Activated CD8-positive, alpha-beta T cell treated with anti-CD3 and anti-CD28 coated beads, Interleukin-2, amount 10 ng/mL, durations not matched to agents 7 days and 5 days (primary cell): ENCODE measurements at places on chromosomes 16 and 17.

GRCh38 chr17:82333279-82334171, at the start of gene SECTM1:
Gene SECTM1 (minus strand): TSS chr17:82333766. CDS start chr17:82327240, 6,526 bp downstream.
- no peak for DNase-seq

GRCh38 chr17:82152556-82153294, 54.7 kb upstream of the FASN start:
- DNase-seq: no peak

DNA sequence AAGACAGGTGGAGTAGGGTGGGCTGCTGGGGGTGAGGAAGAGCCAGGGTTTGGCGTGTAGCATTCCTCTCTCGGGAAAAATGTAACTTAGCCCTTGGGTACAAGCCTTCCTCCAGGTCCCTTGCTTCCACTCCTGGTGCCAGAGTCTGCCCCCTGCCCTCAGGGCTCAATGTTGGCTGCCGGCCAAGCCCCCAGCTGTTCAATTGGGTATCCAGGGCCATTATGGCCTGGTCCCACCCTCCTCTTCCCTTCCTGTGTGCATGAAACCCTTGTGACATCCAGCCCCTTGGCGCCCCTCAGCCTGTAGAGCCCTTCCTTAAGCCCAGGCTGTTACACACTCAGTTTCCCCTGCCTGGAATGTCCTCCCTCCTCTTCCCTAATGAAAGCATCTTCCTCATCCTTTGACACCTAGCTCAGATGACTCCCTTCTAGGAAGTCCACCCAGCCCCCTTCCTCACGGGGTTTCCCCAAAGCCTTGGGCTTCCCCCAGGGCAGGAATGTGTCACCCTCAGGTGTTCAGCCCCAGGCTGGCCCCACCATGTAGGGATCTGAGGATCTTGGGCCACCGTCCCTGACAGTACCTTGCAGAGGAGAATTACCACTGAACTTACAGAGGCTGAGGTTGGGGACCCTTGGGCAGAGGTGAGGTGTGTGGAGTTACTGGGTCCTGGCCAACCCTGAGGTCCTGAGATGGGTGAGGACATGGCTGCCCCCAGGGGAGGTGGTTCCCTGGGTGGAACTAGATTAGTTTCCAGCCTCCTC, 30.0 kb downstream of the B9D1 start:
- DNase-seq: no peak

GRCh38 chr17:27593232-27593856, 37.6 kb upstream of the LGALS9 start:
- no peak for DNase-seq

DNA sequence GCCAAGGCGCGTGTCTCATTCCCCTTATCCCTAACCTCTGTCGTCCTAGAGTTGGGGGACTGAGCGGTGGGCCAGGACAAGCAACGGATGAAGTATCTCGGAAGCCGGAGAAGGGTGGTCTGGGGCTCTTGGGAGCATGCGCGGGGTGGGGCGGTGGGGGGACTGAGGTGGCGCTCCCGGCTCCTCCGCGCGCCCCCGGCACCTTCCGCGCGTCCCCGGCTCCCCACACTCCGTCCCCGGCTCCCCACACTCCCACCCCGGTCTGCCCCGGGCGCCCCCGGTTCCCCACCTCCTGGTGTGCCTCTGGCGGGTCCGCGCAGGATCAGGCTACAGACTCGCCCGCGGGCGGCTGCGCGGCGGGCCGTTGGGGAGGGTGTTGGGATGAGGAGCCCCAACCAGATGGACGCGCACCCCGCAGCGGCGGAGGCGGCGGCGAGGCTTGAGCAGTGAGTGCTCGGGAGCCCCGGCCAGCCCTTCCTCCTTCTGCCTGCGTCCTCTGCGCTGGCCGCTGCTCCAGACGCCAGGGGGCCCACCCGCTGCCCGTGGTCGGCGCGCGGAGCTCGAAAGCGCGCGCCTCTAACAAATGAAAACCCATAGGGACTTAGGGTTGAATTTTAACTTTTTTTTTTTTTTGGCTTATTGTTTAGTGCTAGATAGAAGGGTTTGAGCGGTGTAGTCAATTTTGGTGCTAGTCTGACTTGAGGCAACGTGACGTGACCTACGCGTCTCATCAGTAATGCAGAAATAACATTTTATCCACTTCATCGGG, 5.6 kb upstream of the CRYM start:
- DNase-seq: no peak

DNA sequence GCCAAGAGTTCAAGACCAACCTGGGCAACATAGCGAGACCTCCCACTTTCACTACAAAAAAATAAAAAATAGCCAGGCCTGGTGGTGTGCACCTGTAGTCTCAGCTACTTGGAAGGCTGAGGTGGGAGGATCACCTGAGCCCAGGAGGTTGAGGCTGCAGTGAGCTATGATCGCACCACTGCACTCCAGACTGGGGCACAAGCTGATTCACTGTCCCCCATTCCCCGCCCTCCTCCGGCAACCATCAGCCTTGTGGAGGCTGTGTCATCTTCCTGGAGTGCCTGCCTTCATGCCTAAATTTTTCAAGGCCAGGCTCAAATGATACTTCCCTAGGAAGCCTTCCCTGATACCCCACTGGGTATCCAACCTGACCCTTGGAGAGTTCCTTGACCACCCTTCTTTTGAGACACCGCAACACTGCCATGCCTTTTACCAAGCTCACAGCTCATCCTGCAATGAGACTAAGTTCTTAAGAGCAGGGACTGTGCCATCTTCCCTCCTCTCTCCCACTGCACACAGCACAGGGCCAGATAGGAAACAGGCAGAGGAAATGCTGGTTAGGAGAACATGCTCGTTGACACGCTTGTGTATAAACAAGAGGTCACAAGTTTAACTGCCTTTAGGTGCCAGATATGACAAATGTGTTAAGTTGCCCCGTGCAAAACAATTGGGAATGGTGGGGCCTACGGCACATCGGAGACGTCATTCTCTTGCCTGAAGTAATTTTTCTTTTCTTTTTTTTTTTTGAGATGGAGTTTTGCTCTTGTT, 3.9 kb upstream of the SRCAP start:
- DNase-seq: no peak

DNA sequence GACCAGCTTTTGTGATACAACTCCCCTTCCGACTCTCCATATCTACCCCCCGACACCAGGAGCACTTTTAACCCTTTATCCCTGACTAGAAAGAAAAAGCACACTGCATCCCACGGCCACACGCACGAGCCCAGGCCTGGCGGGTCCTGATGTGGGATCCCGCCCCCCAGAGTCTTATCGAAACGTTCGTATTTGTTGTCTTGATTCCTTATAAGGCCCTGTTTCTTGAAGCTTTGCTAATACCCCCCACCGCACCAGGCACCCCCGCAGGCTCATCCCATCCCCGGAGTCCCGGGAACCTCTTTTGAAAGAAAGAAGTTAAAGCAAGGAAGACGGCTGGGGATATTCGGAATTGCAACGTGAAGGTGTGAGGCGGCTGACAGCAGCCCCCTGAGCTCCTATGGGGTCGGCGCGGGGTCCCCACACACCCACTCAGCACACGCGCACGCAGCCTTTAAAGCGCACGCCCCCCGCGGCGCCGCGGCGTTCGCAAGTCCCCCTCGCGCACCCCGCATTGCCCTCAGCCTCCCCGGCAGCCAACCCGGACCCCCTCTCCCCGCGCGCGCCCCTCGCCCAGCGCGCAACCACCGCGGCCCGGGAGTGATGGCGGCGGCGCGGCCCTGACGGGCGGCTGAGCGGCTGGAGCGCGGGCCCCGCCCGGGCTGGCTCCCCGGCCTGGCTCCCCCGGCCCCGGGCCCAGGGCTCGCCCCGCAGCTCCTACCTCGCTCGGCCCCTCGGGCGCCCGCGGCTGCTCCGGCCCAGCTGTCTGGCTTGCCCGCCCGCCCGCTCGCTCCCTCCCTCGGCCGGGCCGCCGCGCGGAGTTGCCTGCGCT, 448 bp downstream of the STAT5B start:
- DNase-seq: peak; percentile 40

GRCh38 chr16:56625943-56626654, 518 bp downstream of the MT1E start:
- DNase-seq: no peak

GRCh38 chr16:49788986-49789385, 66.9 kb downstream of the ZNF423 start:
- no peak for DNase-seq

DNA sequence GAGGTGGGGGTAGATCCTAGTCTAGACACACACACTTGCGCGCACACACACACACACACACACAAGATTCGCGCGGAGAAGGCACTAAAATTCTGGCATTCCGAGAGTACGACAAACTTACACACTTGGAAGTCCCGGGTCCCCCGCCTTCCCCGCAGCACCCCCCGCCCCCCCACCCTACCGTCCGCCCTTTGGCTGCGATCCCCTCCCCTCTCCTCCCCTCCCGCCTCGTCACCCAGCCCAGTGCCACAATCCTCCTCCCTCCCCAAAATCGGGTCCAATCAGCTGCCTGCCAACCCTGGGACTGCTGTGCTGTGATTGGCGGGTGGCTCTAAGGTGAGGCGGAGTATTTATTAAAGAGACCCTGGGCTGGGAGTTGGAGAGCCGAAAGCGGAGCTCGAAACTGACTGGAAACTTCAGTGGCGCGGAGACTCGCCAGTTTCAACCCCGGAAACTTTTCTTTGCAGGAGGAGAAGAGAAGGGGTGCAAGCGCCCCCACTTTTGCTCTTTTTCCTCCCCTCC, at the start of gene SOX9:
SOX9 (plus strand) TSS at position 379 of the 522 bp plus-strand sequence. CDS start 372 bp downstream, outside the sequence.
- no peak for DNase-seq

GRCh38 chr16:75319513-75320411, 68.3 kb upstream of the BCAR1 start:
- DNase-seq: peak; percentile 60

DNA sequence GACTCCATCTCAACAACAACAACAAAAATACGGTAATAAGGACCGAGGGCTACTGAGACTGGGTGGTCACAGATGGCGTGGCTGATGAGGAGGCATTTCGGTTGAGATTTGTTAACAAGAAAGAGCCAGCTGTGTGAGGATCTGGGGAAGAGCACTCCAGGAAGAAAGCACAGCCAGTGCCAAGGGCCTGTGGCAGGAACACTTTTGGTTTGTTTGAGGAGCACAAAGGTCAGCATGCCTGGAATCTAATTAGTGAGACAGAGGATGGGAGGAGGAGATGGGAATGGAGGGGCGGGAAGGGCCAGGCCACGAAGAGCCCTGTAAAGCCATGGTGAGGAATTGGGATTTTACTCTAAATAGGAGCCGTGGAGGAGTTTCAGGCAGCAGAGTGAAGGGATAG, 24.9 kb downstream of the HASPIN start:
- no peak for DNase-seq

- no peak for DNase-seq
Observed at GRCh38 chr16:80587071-80587470, 46.3 kb downstream of the DYNLRB2 start.

DNA sequence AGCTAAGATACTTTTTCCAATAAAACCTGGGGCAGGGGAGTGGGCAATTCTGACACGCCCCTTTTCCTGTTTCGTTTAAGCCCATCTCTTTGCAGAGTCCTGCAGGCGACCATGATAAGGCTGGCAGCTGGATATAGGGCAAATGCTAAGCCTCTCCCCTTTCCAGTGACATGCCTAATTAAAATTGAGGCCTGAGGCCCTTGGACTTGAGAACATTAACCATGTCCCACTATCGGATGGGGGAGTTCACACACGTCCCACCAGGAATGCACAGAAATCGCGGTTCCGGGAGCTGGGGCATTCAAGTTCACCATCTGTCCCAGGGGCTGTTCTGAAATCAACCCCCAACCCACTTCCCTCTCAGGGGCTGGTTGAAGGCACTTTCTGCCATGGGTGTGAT, 109.2 kb upstream of the FOXF1 start:
- DNase-seq: no peak

DNA sequence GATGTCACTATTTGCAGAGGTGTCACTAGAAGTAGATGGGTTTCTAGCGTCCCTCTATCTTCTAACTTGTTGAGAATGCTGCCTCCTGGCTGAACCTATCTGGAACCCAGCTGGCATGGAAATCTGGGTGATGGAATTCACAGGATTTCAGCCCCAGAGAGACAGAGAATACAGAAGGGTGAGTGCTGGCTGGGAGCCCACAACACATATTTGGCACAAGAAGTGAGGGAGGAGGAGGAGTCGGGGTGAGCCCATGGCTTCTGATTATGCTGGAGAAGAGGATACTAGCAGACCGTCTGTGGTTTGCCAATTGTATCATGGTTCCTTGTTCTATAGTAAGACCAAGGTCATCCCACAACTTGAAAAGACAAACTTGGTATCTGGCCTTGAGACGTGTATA, 557.8 kb upstream of the SALL1 start:
- DNase-seq: no peak

DNA sequence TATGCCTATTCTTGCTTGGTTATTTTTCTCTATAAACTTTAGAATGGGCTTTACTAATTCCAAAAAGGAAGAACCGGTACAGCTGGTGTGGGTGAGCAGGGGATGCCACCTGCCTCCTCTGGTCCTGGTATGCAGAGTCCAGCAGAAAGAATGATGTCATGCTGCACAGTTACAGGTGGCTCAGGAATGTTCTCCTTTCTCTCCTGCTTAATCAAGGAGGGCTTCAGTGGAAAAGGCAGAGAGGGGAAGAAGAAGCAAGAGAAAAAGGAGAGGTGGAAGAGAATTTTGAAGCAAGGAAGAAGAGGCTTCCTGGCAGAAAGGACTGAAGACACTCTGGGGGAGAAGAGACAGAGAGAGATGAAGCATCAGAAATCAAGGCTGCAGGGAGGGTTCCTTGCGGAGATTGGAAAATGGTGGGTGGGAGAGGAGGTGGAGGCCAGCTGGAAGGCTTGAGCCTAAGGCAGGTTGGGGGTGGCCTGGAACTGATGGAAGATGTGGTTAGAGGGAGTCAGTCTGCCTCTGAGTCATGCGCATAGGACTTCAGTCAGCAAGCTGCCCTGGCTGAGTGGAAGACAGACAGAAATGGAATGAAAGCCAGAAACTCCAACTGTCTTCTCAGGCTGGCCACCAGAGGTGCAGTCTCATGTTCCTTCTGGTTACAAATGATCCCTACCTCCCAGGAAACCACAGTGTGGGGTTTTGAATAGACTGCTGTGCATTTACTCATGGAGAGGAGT, 64.6 kb upstream of the CRHR1 start:
- no peak for DNase-seq

GRCh38 chr17:49386373-49386772, 24.3 kb upstream of the ZNF652 start:
- DNase-seq: no peak

- DNase-seq: no peak
Observed at GRCh38 chr17:67138392-67138791, 94.0 kb downstream of the CACNG1 start.

- no peak for DNase-seq
Observed at GRCh38 chr16:85573045-85573695, 40.0 kb upstream of the GSE1 start.

GRCh38 chr16:3513892-3514583, 13.2 kb downstream of the CLUAP1 start:
- DNase-seq: no peak
